ENCODE measurements at places on chromosomes 4 and X.

- no peak for DNase-seq
Observed at GRCh38 chr4:153929675-153930074, 140.8 kb upstream of the SFRP2 start.

- DNase-seq = no peak
Observed at GRCh38 chrX:33908898-33909297, 223.2 kb downstream of the FAM47A start.

- DNase-seq = no peak
Observed at GRCh38 chr4:147985376-147985775, 253.5 kb downstream of the ARHGAP10 start.

DNA sequence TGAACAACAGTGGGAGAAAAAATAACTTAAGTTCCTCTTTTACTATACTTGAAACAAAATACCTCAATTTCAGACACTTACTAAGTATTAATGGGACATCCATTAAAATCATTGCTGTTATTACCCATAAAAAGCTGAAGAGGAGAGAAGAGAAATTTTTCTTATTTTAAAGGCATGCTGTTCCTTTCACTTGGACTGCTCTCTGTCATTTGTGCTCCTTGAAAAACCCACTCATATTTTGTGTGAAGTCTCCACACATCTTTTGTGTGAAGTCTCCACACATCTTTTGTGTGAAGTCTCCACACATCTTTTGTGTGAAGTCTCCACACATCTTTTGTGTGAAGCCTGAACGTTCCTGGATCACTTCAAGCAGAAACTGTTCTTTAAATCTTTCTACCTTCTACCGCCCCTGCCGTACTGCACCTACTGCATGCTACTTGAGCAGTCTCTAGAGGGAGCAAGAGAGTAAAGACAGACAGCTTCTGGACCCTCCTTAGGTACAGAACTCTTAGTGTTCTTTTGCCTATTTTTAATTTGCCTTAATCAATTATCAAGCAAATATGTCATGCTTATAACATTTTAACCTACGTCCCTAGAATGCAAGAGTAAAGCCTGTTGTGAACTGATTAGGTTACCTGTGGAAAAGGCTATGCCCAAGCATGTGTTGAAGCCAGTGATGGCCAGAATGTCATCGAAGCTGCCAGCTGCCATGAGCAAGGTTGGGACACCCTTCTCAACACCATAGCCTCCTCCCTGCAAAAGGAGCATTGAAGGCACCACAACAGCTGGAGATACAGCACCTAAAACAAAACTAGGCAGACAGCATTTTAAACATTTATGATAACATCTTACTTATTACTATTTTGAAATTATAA is 27.1 kb upstream of the SLC9B1 start:
- peak; percentile 52 for DNase-seq

DNA sequence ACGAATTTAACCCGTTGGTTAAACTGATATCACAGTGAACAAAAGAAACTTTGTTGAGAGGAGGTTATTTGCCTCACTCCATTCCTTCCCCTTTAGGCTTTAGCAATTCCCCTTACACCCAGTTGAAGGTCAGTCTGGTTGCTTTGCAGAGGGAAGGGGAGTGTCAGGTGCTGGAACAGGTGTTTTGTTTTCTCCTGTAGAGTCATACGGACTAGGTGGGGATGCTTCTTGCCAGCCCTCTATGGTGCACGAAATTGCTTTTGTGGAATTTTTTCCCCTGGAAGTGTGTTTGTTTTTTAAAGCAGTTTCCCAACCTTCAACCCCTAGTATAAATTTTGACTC is 33.1 kb downstream of the DLG3 start:
- no peak for DNase-seq

GRCh38 chrX:20523626-20524312 is 257.1 kb upstream of the RPS6KA3 start:
- peak; percentile 47 for DNase-seq

DNA sequence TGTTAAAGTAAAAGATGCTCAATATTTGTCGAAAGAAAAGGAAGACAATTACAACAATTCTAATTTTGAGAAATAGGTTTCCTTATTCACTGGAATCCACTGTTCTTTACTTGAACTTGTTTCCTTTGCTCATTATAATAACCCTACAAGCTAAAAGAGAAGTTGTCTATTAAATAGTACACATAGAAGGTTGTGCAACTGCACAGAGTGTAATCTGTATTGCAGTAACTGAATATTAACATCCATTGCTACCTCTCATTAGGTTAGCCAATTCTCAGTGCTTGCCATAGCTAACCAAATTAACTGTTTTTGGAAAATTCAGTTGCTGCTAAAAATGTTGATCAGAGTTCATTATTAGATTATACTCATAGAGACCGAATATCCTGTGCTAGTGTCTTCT is 120.0 kb downstream of the PDLIM5 start:
- no peak for DNase-seq

GRCh38 chr4:142845293-142846107 is 601 bp downstream of the INPP4B start:
- peak; percentile 11 for DNase-seq

DNA sequence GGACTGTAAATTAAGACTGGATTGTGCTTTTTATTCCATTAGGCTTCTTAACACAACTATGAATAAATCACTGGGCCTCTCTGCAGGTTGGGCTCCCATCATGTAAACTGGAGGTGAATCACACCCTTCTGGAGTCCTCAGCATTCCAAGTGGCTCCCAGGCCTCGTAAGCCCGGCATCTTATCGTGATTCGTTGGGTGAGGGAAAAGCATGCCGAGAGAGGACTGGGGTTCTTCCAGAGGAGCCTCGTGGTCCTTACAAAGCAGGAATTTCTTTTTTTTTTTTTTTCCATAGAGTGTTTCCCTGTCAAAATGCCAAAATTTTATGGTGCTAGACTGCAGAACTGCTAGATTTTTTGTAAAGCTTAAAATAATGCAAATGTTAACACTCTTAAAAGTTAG is 20.0 kb downstream of the CLDN22 start:
- DNase-seq = no peak

DNA sequence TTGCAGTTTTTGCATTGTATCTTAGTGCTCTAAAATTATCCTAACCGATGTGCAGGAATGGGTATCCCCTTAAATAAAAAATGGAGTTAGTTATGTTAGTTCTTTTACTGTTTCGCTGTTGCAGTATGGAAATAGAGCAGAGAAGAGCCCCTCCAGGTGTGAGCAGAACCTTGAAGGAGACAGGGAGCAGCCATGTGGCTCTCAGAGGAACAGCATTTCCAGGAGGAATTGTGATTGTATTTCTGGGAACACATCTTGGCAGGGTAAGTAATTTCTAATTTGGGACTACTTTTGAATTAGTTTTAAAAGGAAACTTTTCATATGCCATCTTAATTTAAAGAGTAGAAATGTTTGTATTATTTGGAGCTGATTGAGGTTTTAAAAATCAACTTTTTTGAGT is 5.3 kb upstream of the CCDC158 start:
- DNase-seq = no peak

- no peak for DNase-seq
Observed at GRCh38 chrX:7486505-7486904, 338.6 kb upstream of the PUDP start.

DNA sequence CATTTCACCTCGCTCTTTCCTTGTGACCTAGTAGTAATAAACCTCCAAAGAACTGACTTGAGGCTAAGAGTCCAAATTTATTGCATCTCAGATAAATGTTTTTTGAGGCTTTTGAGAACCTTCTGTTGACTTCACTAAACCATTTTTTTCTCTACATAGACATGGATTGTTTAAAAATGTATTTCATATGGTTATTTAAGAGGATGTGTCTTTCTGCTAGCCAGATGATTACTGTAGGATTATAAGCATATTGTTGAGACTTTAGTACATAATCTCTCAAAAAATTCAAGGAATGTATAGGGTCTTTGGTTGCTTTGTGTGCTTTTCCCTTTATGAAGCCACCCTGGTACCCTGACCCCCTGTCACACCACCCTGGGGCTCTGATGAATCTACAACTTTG is 44.8 kb downstream of the ATXN3L start:
- DNase-seq = no peak

GRCh38 chr4:101954975-101955678 is 164.6 kb downstream of the BANK1 start:
- no peak for DNase-seq

GRCh38 chr4:95556207-95556859 is 7.6 kb upstream of the UNC5C start:
- DNase-seq = no peak

GRCh38 chr4:25816591-25817058 is 46.2 kb downstream of the SEL1L3 start:
- no peak for DNase-seq

GRCh38 chrX:119427024-119427794 is 28.1 kb downstream of the SLC25A43 start:
- DNase-seq = peak; percentile 6

DNA sequence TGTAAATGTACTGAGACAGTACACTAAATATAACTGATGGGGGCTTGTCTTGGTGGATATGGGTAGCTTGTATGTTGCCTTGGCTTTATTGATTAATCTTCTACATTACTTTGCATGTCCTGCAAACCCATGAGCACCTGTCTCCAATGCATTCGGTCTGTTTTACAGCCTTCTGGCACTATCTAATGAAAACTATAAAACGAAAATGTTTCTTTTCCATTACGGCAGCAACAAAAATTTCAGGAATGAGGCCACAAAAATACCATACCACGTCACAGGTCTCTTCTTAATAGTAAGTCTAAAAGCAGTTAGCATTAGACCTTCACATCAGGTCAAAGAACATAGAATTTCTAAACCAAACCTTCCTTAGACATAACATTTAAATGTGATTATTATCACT is 49.8 kb downstream of the EDNRA start:
- DNase-seq = no peak

DNA sequence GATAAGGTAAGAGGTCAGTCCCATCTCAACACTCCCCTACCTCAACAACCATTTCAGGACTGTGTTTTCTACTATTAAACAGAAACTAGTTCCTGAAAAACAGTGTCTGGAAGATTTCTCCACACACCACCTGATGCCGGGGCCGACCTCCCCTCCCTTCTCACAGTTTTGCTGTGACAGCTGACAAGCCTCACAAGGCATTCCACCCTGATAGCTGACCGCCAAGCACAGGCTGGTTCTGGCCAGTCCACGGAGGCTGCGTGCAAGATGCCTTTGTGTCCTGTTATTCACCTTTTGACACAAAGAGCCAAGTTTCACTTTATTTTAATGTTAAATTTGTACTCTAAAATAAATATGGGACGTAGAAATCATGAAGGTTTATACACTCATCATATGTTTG is 758.6 kb downstream of the PDHA2 start:
- no peak for DNase-seq

DNA sequence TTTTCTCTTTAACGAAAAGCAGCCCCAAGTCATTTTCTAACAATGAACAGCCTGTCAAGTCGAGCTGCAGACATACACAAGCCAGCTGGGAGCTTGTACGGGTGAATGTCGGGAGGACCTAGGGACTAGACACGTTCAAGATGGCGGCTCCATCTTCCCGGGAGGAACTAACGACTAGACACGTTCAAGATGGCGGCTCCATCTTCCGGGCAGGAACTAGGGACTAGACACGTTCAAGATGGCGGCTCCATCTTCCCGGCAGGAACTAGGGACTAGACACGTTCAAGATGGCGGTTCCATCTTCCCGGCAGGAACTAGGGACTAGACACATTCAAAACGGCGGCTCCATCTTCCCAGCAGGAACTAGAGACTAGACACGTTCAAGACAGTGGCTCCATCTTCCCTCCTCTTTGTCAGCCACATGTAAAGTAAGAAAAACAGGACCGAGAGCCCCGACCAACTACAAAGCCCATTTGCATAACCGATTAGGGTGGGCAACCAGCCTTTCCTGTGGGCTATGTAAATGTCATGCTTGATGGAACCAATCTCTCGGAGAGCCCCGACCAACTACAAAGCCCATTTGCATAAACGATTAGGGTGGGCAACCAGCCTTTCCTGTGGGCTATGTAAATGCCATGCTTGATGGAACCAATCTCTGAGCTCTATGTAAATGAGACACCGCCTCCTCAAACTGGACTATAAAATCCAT is 175.5 kb downstream of the DHRSX start:
- DNase-seq = peak; percentile 7

DNA sequence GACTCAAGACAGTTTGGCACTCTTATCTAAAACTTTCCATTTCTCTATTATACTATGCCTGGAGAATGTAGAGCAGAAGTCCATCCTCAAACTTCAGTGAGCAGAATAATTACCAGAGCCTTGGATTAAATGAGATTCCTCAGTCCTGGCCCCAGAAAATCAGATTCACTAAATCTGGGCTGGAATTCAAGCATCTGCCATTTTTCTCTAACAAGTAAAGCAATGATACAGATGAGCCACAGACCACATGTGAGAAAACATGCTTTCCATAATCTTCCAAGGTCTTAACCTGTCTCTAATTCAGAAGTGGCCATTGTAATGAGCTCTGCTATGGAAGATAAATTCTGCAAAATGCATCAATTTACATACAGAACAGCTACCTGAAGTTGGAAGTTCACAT is 25.4 kb downstream of the SOWAHB start:
- DNase-seq = no peak

- DNase-seq = no peak
Observed at GRCh38 chr4:54152846-54153600, 53.1 kb downstream of the GSX2 start.

GRCh38 chr4:32986236-32986635 is 2266.1 kb downstream of the PCDH7 start:
- DNase-seq = no peak

GRCh38 chr4:14167876-14168510 is 540.5 kb upstream of the BOD1L1 start:
- no peak for DNase-seq
